ENCODE measurements at places on chromosomes 16 and 17.

DNA sequence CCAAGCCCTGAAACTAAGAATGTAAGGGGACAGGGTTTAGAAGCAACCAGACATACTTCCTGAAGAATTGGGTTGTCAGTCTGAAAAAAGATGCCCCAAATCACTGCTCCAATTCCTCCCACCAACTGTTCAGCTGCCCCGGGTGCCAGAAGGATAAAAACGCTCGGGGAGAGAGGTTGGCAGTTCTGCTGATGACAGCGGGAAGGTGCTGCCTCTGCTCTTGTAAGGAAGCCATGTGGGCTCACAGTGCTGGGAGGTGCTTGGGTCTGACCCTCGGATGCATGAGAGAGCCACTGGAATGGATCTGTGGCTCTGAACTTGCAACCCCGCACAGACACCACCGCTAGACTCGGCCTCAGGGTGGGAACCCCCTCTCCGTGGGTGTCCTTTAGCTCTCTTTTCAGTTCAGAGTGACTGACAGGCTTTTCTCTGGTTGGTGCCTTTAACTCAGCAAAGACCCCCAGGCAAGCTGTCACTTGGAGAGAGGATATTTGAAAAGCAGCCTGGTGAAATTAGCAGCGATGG, 364.8 kb upstream of the RBFOX1 start:
- DNase-seq, result no peak

DNA sequence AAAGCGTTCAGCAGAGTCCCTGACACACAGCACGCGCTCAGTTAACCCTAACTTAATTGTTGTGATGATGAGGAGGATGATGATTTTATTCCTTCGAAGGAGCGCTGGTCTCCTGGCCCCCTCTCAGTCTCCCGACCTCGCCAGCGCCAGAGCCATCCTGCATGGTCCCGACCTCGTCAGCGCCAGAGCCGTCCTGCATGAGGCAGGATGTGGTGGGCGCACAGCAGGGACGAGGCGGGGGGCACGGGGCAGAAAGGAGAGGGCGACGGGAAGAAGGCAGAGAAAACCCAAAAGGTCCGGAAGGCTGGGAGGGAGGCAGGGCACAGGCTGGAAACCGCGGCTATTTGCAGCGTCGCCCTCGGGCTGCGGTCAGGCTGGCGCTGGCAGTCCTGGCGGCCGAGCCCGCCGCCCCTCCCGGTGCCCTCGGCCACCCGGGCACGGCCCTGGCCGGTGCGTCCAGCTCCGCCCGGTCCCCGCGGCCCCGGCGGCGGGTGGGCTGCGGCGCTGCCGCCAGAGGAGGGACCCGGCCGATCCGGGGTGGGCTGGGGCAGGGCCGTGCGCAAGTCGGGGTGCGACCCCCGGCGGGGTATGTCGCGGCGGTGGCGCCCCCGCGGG, 3.0 kb upstream of the TAC4 start:
- DNase-seq, result peak; percentile 26

DNA sequence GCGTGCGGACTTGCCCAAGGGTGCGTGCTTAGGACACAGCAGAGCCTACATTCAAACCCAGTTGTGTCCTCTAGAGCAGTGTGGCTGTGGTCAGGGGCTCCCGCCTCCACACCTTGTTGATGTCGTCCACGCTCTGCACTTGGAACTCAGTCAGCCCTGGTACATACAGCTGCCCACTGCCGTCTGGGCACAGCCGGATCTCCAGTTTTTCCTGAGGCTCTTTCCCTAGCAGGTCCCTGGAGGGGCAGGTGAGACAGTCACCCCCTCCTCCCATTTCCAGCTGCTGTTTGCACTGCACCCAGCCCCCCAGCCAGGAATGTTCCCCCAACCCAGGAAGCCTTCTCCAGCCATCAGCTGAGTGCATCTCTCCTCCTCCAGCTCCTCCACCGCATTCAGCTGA, 25.7 kb downstream of the KATNB1 start:
- DNase-seq, result no peak

GRCh38 chr17:43574896-43575525, 28.9 kb upstream of the ETV4 start:
- no peak for DNase-seq

GRCh38 chr16:82055728-82056549, 20.9 kb downstream of the HSD17B2 start:
- DNase-seq, result no peak

DNA sequence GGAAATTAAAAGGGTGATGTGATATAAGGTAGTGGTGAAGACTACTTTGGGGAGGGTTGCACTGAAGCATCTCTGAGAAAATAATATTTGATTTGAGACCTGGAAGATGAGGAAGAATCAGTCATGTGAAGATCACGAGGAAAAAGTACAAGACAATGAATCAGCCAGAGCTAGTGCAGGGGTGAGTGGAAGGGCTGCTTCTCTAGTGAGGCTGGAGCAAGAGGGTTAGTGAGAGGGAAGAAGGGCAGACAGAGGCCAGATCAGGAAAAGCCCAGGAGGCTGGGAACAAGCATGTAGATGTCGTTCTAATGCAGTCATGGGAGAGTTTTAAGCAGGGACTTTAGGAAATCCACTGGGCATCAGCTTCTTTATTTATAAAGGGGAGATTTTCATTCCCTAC, 504.2 kb upstream of the SALL1 start:
- no peak for DNase-seq

DNA sequence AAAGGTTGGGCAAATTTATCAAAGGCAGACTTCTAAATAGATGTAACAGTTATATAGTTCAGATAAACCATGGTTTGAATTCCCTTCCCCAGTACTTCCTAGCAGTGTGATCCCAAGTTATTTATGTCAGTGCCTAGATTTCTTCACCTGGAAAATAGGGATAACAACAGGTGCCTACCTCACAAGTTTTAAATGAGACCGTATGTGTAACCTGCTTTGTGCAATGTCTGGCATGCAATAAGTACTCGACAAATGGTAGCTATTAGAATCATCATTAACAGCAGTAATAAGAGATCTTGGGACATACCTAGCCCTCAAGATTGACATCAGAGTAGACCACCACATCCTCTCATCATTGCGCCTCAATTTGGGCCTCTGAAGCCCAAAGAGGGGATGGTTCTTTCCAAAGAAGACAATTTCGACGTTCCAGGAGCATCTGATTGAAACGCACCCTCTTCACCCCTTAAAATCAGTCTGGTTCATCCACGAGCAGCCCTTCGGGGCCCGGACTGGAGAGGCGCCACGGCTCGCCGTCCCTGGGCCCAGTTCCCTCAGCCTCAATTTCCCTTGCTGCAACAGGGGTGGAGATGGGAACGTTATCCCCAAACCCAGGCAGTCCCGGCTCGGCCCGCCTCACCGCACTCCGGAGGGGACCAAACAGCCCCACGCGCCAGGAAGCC, 541 bp downstream of the ACACA start:
- no peak for DNase-seq

DNA sequence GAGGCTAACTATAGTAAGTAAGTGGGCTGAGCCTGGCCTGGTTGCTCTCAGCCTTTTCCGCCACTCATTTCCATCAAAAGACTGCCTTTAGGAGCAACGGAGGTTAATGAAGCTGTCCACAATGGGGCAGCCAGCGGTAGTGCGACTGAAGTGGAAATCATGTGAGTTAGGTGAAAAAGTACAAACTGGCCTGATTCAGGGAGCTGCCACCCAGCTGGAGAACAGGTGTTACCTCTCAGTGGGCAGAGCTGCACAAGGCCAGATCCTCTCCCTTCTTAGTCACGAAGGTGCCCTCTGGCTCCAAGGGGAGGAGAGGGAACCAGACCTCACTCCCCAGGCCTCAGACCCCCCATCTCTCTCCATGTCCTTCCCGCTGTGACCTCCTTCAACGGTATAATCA, 34.4 kb upstream of the CDRT4 start:
- DNase-seq, result no peak

GRCh38 chr16:1283996-1284616, 25.3 kb upstream of the UBE2I start:
- DNase-seq, result no peak

DNA sequence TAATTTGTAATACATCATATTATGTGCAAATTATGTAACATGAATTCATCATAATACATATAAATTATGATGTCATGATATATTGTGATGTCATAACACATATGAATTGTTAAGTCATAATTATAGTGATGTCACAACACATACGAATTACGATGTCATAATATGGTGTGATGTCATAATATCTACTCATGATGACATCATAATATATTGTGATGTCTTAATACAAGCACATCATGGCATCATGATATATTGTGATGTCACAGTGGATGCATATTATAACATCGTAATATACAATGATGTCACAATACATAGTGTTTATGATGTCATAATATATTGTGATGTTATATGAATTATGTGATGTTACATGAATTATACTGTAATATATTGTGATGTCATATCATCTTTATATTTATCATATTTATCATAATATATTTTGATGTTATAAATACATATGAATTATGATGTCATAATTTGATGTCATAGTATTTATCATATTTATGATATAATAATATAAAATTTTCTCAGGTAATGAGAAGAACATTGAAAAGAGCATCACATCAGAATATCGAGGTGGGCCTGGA, 1793.0 kb downstream of the TP53TG3F start:
- DNase-seq, result peak; percentile 3

- DNase-seq, result no peak
Observed at GRCh38 chr17:28173801-28174200, 131.3 kb downstream of the NLK start.

- no peak for DNase-seq
Observed at GRCh38 chr17:80762076-80762475, 217.4 kb downstream of the RPTOR start.

DNA sequence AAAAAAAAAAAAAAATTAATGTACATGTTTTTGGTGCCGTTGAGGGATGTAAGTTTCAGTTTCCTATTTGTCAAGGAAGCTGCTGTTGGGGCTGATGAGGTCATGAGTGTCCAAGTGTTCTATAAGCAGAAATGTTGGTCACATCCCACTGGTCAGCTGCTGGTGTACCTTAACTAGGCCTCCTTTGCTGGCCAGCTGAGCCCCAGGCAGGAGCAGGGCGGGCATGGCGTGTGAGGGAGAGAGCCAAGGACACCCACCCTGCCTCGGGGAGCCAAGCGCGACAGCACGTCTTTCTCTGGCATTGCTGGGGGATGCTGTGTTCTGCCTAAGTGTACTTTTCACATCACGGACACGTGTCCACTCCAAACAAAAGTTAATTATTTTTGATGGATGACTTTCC, 108.1 kb upstream of the CDC42EP4 start:
- DNase-seq, result peak; percentile 32

DNA sequence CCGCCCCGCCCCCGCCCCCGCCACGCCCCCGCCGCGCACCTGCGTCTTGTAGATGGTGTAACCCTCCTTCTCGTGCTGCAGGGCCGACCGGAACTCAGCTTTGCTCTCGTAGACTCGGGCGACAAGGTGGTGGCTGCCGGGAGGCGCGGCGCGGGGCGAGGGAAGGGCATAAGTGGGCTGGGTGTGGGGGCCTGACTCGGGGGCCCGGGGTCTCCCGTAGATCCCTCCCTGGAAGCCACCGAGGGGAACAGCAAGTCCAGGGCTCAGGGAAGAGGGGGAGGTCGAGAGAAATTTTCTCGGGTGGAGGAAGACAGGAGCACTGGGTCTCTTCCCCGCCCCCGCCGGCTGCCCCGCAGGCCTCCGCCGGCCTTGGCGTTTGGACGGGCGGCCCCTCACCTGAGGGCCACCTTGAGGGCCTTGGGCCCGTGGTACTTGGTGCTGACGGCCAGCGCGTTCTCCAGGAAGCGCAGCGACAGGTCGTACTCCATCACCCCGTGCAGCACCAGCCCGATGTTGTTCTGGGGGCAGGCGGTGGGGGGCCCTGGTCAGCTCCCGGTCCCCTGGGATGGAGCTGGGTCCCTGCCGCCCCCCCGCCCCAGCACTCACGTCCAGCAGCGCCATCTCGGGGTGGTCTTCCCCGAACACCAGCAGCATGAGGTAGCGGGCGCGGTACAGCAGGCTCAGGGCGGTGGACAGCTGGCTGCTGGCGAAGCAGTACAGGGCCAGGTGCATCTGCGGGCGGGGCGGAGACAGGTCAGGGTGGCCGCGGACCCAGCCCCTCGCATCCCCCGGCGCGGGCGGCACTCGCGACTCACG, 19.4 kb downstream of the CLUH start:
- DNase-seq, result no peak

DNA sequence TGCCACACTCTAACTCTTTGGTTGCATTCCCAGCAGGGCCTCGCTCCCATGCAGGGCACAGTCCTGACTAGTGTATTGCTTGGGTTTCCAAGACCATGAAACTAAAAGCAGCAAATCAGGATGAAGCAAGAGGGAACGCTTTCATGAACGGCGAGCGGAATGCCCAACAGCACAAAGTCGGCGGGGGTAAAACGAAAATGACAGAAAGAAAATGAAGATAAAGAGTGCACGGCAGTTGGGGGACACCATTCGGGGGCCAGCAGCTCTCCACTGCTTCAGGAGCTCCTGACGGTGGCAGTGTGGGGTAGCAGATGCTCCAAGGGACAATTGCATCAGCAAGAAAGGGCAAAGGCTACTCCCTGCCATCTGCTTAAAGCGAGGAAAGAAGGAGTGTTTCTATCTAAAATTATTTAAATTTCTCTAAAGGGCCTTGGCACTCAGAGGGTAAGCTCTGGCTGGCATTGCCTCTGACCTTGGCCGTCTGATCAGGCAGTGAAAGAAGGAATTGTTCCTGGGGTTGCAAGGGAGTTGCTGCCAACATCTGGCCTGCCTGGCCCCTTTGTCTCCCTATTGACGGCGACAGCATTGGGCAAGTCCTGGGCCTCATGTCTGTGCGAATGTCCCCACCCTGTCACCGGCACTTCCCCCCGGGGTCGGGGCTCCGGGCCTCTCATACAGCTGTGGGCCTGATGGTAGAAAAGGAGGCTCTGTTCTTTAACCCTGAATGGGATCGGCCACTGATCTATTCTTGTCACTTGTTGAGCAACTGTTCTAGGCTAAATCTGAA, 138.2 kb downstream of the CMIP start:
- no peak for DNase-seq

All from ELR (cell line).